ENCODE measurements at places on chromosomes 1 and 21.
A peak's percentile ranks its signal among the peaks of the same experiment; 100 is the strongest.

GRCh38 chr1:103788377-103788776, 38.7 kb downstream of the AMY1C start:
- peak; percentile 1 for DNase-seq

DNA sequence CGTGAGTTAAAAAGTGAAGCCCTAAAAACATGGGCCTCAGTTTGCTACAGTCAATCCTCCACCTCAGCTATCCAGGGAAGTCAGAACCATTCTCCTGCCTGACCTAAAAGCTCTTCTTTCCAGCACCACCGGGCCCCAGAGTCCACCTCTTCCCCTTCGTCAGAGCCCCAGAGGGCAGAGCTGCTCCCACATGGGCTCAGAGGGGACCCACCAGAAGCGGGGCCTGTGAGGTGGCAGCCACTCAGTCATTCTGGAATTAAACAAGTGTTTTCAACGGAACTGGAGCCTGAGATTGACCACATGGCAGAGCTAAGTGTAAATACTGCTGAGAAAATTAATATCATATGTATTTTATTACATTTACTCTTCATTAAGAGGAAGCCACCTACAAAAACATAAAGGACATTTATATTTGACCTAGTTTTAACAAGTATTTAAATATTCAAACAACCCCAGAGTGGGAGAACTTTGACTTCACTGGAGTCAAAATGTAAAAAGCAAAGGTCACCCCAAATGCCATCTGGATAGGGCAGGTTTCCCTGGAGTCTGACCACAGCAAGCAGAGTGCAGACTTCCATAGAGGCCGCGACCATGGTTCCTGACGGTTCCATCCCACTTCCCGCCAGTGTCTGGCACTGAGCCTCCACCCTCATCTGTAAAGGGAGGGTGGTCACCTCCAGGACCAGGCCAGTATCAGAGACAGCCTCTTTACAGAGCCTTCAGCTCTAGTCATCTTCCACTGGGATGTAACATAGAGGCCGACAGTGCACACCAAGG, 1.8 kb downstream of the SUMO3 start:
- no peak for DNase-seq

DNA sequence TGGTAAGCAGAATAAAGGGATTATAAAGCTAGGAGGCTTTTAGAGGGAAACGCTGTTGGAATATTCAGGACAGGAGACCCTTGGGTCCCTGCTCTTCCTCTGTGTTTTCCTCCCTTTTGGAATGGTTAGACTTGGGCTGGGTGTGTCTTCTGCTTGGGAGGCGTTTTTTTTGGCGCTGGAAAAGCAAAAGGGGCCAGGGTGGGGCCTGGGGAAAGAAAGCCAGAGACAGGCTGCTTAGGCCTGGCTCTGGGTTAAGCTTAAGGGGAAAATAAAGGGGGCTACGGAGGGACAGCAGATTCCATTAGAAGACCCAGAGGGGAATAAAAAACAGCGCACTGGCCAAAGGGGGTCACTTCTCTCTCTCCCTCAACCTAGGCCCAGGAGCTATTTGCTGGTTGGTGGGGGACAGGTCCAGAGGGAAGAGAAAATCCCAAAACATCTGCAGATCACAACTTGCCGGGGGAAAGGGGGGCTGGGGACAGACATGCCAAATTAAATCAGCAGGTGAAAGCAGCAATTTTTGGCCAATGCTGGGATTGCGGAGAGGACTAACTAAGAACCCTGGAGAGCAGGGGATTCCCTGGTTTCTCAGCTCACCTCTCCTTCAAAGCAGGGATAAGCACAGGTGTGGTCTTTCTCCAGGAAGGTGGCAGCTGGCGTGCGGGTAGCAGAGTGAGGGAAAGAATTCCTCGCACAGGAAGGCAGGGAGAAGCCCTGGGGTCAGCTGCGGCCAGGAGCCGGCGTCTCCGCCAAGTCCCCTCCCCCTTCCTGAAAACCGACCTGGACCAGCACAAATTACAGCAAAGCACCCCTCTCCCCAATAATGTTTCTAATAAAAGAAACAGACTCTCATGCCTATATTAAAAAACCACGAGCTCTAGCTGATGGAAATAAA, 82.2 kb upstream of the AK4 start:
- no peak for DNase-seq

- DNase-seq = peak; percentile 20
Observed at GRCh38 chr1:161499099-161500039, 5.9 kb upstream of the FCGR2A start.

DNA sequence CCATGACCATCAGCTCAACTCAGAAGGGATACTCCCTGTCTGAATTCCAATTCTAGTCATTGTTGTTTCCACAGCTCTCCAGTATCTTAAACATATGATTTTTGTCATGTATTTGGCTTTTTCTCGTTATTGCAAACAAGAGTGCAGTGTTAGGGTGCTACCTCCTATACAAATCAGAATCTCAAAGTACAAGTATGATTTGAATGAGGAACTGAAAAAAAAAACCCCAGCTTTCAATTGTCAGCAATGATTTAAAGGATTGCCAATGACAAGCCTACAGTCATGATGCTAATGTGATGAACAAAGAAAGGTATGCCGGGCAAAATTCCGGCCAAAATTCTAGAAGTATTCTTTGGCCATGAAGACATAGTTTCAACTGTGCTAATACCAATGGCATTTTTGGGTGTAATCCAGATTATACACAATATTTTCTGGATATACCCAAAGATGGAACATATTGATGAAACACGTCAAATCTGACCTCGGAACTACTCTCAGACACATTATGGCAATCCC, 14.9 kb downstream of the TMEM35B start:
- DNase-seq = peak; percentile 23

GRCh38 chr1:225855503-225856300, 26.5 kb downstream of the TMEM63A start:
- no peak for DNase-seq

DNA sequence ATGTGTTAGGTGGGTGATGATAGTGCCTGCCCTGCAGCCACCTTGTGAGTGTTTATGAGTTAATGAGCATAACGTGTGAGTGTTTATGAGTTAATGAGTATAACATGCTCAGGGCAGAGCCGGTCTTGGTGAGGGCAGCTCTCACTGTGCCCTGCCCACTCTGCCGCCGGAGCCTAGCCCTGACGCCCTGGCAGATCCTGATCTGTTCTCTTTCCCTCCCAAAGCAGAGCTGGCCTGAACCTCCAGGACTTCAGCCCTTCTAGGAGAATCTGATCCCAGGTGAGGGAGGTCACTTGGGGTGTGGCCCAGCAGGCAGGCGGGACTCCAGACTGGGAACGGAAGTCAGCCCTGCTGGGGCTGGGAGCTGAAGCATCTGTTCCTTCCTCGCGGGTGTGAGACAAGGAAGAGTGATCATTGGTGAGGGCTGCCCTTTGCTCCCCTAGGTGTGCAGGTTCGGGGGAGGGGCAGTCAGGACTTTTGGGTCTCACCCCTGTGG, 5.7 kb downstream of the FBLIM1 start:
- DNase-seq = no peak

GRCh38 chr1:228354390-228355320, 52.0 kb downstream of the TRIM11 start:
- no peak for DNase-seq

DNA sequence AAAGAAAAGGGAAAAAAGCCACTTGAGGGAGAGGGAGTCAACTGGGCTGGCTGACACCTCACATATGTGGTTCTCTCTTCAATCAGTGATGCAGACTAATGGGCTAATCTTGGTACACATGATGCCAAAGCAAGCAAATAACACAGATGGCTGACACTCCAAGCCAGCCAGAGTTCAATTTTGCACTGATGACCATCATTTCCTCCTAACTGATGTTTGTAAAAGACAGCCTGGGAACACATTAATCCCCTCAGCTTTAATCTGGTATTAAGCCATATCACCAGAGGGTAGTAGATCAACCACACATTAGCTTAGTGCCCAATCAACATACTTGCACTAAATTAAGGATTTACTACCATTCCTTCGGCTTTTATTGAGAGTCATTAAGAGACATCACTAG, 2.8 kb downstream of the VPS72 start:
- DNase-seq = no peak

- no peak for DNase-seq
Observed at GRCh38 chr1:182685215-182685614, 828 bp upstream of the RGS8 start.

- DNase-seq = no peak
Observed at GRCh38 chr1:30509670-30510069, 213.7 kb downstream of the MATN1 start.

GRCh38 chr1:244598611-244599010, 54.3 kb upstream of the DESI2 start:
- no peak for DNase-seq

- DNase-seq = no peak
Observed at GRCh38 chr21:41378849-41379248, 17.0 kb downstream of the MX2 start.

DNA sequence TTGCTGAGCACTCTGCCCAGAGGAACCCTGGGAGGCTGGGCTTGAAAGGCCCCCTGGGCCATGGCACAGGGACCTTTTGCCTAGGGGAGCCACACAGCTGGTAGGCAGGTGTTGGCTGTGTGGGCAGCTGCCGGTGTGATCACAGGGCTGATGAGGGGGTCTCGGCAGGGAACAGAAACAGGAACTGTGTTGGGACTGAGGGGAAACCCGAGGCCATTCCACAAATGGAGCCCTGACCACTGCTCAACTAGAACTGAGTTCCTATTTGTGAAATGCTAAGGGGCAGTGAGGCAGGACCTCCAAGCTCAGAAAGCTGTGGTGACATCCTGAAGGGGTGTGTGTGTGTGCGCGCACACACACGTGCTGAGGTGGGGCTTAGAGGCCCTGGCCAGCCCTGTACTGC, 6.4 kb upstream of the THEM5 start:
- no peak for DNase-seq

DNA sequence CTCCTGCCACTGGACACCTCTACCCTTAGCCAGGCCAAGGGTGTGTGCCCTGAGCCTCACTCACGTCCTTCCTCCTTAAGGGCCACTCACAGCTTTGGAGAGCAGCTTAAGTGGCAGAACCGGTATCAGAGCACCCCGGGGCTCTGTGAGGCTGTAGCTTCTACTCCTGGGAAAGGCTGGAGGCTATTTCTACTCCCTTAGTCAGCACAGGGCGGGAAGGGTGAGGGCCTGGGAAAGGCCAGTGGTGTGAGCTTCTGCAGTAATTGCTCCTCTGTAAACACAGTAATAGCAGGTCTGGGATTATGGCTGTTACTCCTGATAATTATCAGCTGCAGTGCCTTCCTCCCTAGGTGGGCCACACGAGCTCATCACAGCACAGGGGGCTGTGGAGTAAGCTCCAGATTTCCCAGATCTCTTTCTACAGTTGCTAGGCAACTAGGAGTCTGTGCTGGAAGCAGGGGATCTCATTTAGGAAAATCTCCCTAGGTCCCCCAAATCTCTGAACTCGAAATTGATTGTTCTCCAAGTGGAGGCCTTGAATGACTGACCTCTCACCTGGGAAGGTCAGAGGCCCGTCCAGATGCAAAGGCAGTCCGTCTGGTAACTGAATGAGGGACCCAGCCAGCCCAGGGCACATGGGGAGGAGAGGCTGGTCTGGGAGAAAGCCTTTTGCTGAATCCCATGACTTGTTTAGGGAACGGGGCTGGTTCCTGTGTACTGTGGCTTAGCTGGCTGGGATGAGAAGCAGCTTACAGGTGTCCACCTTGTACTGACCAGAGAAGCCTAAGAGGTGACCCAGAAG, 29.3 kb downstream of the IER5 start:
- DNase-seq = no peak

GRCh38 chr21:36156815-36157670, at the start of gene DOP1B:
Gene DOP1B, plus strand, starts transcription at chr21:36156824. Its CDS starts 7,910 bp downstream, at chr21:36164734.
- no peak for DNase-seq

GRCh38 chr1:117633423-117633822, 27.6 kb downstream of the TENT5C start:
- DNase-seq = no peak

DNA sequence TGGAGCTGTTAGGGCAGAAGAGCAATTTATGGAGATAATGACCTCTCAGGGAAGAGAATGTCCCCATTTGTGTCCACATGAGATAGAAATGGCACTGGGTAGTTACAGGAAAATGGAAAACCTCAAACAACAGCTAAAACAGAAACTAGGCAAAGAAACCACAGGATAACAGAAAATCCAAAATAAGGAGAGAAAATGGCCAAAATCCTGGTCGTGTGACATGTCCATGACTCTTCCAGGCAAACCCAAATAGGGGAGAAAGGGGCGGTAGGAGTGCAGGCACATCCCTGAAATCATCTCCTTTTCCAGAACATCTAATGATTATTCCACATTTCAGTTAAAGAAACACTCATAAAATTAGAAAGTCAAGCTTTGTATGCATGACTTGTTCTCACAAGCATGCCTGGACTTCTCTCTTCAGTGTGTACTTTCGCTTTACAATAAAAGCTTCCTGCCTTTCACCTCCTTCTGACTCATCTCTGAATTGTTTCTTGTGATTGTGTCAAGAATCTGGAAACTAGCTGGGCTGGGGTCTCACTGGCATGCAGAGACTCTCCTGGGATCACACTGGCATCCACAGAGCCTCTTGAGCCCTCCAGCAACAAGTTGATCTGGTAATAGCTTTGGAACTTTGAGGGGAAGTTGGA, 171.4 kb upstream of the ZP4 start:
- DNase-seq = peak; percentile 87

- DNase-seq = no peak
Observed at GRCh38 chr1:235266325-235266724, 61.7 kb downstream of the ARID4B start.

DNA sequence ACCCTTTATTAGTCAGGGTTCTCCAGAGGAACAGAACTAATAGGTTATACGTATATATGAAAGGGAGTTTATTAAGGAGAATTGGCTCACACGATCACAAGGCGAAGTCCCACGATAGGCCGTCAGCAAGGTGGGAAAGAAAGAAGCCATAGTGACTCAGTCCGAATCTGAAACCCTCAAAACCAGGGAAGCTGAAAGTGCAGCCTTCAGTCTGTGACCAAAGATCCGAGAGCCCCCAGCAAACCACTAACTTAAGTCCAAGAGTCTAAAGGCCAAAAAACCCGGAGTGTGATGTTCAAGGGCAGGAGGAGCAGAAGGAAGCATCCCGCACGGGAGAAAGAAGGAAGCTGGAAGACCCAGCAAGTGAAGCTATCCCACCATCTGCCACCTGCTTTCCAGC, 9.9 kb downstream of the IFNLR1 start:
- DNase-seq = no peak

- DNase-seq = no peak
Observed at GRCh38 chr1:8704866-8705506, 112.5 kb downstream of the RERE start.

GRCh38 chr1:67560580-67561255, 124.3 kb upstream of the GADD45A start:
- peak; percentile 77 for DNase-seq

DNA sequence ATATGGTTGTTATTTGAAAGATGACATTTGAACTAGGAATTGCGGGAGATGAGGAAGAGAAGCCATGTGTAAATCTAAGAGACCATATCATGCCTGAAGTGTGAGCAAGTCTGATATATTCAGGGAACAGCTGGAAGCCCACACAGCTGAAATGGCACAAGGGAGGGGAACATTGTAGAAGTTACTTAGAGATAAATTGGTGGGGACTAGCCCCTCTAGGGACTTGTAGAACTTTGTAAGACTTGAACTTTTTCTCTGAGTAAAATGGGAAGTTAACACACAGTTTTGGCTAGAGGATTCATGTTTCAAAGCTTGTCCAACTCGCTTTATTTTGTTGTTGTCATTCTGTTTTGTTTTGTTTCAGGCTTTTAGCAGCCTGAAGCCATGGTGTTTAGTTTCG, 216.4 kb downstream of the FMN2 start:
- no peak for DNase-seq

- no peak for DNase-seq
Observed at GRCh38 chr1:53777272-53777671, 38.3 kb upstream of the GLIS1 start.
